ENCODE measurements at places on chromosomes 7 and 10. TPM values are rescaled to one million over a fixed set of nuclear protein-coding genes. Genes with fewer than 3 reads are reported as not detected.

- H3K36me3 ChIP-seq = no peaks in the 10 kb centered on the region
- no peak for DNase-seq
- no peaks in the 10 kb centered on the region for H3K27me3 ChIP-seq
- no peak overlapping the region for H3K4me3 ChIP-seq
These were observed 47.4 kb downstream of the HOXA1 start for GRCh38 chr7:27048438-27048837.

DNA sequence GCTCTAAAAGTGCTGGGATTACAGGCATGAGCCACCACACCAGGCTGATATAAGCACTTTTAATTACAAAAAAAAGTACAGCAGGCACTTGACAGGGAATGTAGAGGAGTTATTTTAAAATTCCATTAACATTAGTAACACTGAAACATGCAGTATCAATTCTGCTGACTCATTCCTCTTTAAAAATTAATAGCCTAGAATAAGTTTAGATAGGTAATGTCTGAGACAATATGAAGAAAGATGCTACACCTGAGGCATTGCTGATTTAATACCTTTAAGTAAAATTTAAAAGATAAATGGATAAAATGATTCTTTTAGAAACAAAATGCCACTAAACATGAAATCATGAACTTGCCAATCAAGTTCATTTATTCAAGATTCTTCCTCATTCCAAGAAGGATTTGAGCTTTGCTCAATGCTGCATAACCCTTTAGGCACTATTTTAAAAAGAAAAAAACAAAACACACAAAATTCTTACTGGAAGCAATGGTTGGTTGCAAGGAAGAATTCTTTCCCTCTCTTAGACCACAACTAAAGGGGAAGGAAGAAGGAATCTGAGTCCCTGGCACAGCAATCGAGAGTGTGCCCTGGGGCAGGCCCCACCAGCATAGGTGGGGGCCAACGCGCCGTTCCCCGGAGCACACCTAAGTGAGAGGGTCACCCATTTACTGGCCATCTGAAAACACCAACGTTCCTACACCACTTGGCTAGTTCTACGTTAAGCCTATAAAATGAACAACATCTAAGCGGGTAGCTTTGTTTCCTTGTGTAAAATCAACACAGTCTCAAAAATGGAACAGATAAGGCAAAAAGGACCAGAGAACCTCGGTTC lies 26.6 kb downstream of the ESYT2 start:
- H3K27me3 ChIP-seq = no peaks in the 10 kb centered on the region
- no peak overlapping the region for H3K27ac ChIP-seq
- no peak for DNase-seq
- H3K4me1 ChIP-seq = peaks cover 5% of the 10 kb centered on the region
- no peaks in the 10 kb centered on the region for H3K36me3 ChIP-seq

GRCh38 chr7:8084836-8085235 lies 116.2 kb downstream of the GLCCI1 start:
- no peak overlapping the region for H3K4me3 ChIP-seq
- no peaks in the 10 kb centered on the region for H3K4me1 ChIP-seq
- H3K27ac ChIP-seq = no peak overlapping the region
- H3K27me3 ChIP-seq = no peaks in the 10 kb centered on the region
- no peaks in the 10 kb centered on the region for H3K36me3 ChIP-seq

- no peaks in the 10 kb centered on the region for H3K36me3 ChIP-seq
- peak within 1 kb of the TSS; percentile 73 for H3K27ac ChIP-seq
- H3K27me3 ChIP-seq = no peaks in the 10 kb centered on the region
- peak; percentile 84 for DNase-seq
These were observed at the start of gene TRPV6 for GRCh38 chr7:142885311-142886230. TRPV6 (minus strand) TSS chr7:142885745.

- H3K27me3 ChIP-seq = no peaks in the 10 kb centered on the region
- no peak overlapping the region for H3K4me3 ChIP-seq
- H3K36me3 ChIP-seq = no peaks in the 10 kb centered on the region
- H3K27ac ChIP-seq = no peak overlapping the region
- no peaks in the 10 kb centered on the region for H3K4me1 ChIP-seq
- DNase-seq = no peak
These were observed 216.1 kb upstream of the STEAP4 start for GRCh38 chr7:88522771-88523293.

DNA sequence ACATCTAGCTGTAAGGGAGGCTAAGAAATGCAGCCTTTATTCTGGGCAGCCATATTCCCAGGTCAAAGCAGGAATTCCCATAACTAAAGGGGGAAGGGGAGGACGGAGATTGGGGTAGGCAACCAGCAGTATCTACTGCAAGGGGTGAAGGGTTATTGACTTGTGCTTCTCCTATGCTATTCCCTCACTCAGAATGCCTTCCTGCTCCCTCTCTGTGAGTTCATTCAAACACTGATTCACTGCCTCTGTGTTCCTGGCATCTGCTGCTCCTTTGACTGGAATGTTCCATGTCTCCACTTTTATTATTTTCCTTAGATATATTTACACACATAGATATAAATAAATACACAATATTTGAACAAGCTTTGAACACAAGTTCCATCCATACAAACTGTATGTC lies 11.1 kb downstream of the HTR7 start:
- H3K4me3 ChIP-seq = no peak overlapping the region
- no peak for DNase-seq
- H3K4me1 ChIP-seq = no peaks in the 10 kb centered on the region
- no peak overlapping the region for H3K27ac ChIP-seq
- H3K27me3 ChIP-seq = no peaks in the 10 kb centered on the region

- no peak overlapping the region for H3K4me3 ChIP-seq
- H3K27ac ChIP-seq = no peak overlapping the region
- DNase-seq = no peak
- no peaks in the 10 kb centered on the region for H3K4me1 ChIP-seq
These were observed 49.4 kb downstream of the HTRA1 start for GRCh38 chr10:122510736-122511135.

- H3K4me1 ChIP-seq = peaks cover 1% of the 10 kb centered on the region
- H3K27me3 ChIP-seq = no peaks in the 10 kb centered on the region
- H3K4me3 ChIP-seq = no peak overlapping the region
These were observed 7.2 kb downstream of the WDR37 start for GRCh38 chr10:1063232-1063865.

The NSUN5 gene
- 17.7 TPM for total RNA-seq

The TRIL gene
- total RNA-seq = 0.64 TPM
